Stimulated activated CD8-positive, alpha-beta memory T cell treated with anti-CD3 and anti-CD28 coated beads, Interleukin-15, amount 100 ng/mL, for 4 hours (primary cell): ENCODE measurements at places on chromosomes 7 and 10.

GRCh38 chr7:10460474-10460873 lies 513.2 kb upstream of the PHF14 start:
- DNase-seq, result no peak

- DNase-seq, result no peak
Observed at GRCh38 chr10:93701866-93702209, 554 bp downstream of the FRA10AC1 start.

DNA sequence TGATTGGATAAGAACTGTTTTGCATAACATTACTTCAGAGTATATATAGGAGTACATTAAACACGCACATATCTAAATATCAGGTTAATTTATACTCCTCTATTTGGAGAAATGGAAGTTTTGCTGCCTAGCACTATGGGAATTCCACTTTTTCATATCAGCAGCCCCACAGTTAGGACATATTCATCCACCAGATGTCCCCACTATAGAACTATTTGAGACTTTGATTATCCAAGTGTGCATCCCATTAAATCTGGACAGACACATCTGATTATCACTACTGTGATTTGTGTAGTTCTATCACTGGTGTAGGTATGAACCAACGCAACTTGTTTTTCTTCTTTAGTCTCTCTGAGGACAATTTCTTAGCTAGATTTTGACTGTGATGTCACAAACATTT lies 345.7 kb downstream of the THSD7A start:
- DNase-seq, result no peak

- DNase-seq, result no peak
Observed at GRCh38 chr10:73097305-73097670, 622 bp upstream of the P4HA1 start.

DNA sequence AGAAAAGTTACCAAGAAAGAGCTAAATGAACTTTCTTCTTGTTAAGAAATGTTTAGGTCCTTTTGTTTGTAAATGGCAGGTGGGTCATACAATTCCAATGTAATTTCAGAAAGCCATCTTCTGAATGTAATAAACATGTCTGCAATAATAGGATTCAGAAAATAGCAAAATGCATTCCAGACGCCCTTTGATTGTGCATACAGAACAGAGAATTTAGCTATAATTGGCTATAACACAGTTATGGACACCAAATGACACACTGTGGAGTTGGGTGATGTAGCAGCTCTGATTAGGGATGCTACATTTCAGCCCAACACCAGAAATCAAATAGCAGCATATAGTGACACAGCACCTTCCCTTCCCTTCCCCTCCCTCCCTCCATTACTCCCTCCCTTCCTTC lies 240.8 kb downstream of the SNX10 start:
- DNase-seq, result no peak

DNA sequence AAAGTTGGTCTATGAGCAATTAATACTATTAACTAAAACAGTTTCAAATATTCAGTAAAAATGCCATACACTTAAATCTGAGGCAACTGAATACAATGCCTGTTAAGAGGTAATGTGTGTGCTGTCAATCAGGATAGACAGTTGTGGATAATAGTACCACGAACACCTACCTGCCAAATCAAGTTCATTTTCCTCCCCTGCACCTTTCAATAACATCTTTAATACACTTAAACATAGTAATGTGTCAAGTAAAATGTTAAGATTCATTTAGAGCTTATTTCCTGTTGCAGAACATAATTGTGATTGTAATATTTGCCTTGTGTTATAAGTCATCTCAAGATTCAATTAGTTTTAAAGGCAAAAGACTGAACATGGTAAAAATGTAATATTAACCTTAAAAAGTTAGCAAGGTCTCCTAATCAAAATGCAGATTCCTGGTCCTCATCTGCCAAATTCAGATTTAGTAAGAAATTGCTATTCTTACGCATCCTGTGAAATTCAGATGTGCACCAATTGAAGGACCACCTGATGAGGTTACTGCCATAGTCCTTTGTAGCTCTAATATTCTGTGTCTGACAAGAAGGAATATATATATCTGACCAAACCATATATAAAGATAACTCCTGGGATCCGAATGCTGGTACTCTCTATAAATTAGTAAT lies 37.1 kb downstream of the COL1A2 start:
- DNase-seq, result no peak

- no peak for DNase-seq
Observed at GRCh38 chr10:60148266-60148840, 241.3 kb downstream of the ANK3 start.

DNA sequence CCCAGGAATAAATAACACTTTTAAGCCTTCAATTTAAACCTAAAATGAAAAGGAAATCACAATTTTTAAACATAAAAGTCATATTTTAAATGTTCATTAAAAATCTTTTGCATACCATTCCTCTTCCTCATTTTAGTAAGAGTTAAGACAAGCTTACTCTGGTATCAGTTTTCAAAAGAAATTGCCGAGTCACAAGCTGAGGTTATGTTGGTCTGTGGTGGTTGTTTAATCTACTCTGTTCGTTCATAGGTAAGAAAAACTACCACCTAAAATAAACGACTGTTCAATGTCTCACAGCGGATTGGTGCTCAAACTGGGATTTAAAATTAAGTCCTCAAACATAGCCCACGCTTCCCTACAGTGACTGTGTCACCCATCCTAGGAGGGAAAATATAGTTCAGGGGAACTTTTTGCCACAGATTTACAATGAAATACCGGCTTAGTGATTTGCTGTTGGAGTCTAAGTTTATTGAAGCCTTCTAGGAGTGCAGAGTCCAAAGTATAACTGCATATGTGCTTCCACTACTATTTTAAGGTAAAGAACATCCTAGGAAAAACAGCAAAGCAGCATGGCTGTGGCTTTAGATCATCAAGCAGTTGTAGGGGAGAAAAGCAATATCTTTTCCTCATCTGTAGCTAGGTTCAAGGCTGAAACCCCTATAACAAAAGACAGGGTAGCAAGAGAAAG lies 61.1 kb downstream of the GNAT3 start:
- no peak for DNase-seq

DNA sequence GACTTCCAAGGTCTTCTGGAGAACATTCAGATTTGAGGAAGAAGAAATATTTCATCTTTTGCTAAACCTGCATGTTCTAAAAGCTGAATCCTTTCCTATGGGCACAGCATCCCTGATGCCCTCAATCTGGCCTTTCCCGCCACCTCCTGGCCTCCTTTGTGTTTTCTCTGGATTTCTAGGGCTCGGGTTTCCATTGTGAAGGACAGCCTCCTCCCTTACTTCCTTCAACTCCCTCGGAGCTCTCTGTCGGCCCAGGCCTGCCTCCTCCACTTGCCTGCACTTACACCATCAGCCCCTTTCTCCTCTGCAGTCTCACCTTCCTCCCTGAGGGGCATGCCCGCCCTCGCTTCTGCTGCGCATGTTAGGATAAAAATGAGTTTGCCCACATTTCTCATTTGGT lies 75.4 kb downstream of the WIPF3 start:
- no peak for DNase-seq

DNA sequence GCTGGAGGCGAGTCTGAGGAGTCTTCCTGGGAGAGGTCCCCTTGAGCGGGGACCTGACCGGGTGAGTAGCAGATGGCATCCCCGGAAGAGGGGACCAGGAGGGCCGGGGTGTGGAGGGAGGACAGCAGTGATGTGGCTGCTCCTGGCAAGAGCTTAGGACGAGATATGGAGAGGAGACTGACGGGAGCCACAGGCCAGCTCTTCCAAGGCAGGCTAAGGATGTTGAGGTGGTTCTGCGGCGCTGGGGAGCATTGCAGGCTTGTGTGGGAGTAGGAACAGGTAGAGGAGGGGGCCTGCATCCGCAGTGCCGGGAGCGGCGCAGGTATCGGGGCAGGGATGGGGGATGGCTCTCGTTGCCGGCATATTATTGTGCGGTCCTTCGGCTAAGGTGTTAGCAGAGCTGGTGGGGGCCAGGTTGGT lies 76.7 kb upstream of the ANLN start:
- no peak for DNase-seq

DNA sequence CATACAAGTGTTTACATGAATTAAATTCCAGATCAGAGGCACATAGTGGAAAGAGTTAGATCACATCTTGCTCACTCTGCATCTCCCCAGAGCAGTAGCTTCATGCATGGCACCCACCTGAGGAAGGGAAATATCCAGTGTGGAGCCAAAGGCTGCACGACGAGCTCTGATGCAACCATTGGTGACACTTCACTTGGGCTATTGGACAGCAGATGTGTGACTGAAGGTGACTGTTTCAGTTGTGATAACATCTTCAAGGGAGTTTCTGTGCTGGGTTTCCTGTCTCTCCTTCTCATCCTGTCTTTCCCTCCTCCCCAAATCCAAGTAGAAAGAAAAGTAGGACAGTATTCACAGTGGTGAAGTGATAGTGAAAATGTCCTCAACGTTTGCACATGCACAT lies 115.0 kb downstream of the TAF3 start:
- no peak for DNase-seq

DNA sequence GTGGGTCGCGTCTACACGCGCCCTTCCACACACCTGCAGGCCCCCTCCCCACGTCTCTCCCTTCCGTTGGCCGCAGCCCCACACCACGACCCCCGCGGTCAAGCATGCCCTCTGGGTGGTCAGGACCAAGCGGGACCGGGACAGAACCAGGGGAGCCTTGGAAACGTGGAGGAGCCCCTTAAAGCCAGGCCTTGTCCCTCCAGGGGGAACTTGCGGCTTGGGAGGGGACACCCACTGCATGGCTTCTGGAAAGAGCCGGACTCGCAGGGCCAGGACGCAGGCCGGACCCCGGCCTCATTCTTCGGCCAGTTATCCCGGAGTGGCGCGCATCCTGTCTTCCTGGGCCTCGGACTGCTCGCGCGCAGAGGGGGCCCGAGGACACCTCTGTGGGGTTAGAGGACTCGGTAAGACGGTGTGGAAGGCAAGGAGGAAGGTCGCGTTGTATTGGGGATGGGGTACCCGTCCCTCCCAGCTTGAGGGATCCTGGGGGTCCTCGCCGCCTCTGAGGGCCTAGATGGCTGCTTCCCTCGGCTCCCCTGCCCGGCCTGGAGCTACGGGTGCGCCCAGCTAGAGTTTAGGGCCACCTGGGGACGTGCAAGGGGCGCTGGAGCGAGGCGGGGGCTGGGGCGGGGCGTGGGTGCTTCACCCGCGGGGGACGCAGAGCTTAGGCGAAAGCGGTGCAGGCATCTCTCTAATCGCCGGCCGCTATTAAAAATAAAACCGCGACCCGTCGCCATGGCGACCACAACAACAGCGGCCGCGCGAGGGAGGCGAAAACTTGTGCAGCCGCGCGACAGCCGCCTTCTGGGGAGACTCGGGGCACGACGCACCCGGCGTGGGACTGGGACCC lies 1.8 kb upstream of the PDGFA start:
- no peak for DNase-seq

GRCh38 chr10:130654726-130655125 lies 518.5 kb downstream of the GLRX3 start:
- DNase-seq, result no peak

DNA sequence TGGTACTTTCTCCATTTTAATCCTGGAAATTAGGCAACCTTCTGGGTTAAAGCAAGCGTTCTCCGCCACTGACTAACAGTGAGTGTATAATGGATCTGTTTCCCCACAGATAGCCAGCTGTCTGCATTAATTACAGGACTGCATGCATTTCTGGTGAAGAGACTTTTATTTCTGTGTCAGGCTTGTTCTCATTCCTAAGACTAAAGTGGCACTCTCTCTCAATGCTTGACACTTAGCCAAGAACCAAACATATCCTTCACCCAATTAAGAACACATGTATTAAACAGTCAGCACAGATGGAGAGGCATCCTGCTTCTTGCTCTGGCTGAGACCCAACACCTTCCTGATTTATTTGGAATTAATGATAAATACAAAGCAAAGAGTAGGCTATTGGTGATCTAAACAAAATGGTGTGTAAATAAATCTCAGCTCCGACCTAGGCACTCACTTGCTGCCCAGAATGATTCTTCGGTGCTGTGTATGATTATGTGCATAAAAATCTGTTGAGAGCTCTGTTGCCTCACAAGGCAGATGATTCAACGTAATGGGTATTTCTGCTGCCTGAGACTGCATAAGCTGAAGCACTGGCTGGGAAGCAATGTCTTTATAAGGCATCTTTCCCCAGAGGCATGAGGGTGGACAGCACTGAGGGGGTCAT lies 16.8 kb downstream of the CALU start:
- DNase-seq, result no peak

GRCh38 chr10:23695825-23696420 lies 257.0 kb downstream of the OTUD1 start:
- DNase-seq, result no peak

DNA sequence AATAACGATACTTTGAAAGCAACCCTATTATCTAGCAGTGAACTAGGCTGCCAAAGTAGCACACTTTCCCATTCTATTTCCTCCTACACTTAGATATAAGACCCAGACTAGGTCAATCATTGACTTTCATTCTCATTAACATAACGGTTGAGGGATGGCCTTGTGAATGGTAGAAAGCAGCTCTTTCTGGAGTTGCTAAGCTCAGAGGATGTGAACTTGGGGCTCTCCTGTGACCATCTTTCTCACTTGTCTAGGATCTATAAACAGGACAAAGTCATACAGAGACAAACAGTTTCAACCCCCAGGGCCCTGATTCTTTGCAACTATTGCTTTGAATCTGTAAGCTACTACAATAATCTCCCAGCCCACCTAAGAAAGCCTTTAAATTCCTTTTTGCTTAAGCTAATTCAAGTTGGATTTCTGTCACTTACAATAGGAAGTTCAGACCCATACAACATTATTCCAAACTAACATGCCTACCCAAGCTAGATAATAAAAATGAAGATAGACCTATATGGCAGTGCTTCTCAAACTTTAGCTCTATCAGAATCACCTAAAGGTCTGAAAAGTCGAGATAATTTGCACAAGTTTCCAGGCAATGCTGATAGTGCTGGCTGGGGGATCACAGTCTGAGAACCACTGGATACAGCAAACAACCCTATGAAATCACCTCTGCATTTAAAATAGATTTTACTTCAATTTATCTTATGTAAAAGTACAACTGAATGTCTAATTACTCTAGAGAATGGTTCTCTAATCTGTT lies 16.7 kb downstream of the P4HA1 start:
- DNase-seq, result no peak

GRCh38 chr7:69732203-69732602 lies 133.9 kb downstream of the AUTS2 start:
- no peak for DNase-seq

DNA sequence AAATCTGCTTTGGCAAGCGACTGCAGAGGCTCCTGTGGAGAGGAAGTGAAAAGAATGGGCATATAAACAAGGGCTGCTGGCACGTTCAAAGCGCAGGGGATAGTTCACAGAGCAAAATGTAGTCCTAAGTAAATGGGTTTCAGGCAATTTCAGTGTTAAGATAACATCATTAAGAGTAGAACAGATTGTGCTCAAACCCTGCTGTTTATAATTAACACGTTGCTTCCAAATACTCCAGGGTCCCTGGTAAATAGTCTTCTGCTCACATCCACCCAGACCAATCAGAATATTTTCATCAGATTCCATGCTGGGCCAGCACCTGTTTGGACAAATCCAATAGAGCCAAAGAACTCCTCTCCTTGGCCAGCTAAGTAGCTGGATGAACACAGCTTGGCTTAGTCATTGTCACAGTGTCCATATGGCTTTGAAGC lies 81.4 kb downstream of the ORC5 start:
- DNase-seq, result no peak
